ENCODE measurements at places on chromosomes 4 and X.

- no peak for DNase-seq
Measured at GRCh38 chr4:141659539-141659938, 23.2 kb downstream of the IL15 start.

DNA sequence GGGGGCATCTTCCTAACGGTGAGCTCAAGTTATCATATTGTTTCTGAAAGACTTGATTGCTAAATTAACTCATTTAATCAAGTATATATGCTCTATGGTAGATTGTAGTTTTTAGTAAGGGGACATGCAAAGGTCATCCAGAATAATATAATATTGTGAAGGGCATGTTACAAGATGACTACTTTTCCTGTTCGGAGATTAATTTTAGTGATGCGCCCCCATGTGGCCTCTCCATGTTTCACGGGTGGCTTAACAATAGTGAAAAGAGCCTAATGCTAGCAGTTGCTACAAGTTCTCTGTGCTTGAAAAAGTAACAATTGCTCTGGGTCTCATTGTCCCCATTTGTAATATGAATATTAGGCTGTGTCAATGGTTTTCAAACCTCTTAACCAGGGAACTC is 12.2 kb downstream of the SMPX start:
- DNase-seq = no peak

- DNase-seq = no peak
Measured at GRCh38 chrX:9482408-9482807, 17.6 kb downstream of the TBL1X start.

DNA sequence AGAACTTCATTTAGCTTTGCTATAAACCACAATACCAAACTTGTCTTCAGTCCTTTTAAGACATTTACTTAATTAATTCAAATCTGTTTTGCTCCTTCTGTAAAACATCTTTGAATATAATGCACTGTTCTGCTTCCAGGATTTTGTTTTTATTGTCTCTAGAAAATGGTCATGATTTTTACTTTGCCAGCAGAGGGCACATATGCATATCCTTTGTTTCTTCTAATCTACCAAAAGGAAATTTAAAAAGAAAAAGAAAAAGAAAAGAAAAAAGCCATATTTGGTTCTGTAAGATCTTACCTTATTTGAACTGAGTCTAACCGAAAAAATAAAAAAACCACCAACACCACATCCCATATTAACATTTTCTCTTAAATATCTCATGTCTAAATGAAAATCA is 101.9 kb upstream of the CCSER1 start:
- DNase-seq = peak; percentile 27

GRCh38 chrX:110924871-110925270 is 129.3 kb upstream of the CHRDL1 start:
- no peak for DNase-seq

DNA sequence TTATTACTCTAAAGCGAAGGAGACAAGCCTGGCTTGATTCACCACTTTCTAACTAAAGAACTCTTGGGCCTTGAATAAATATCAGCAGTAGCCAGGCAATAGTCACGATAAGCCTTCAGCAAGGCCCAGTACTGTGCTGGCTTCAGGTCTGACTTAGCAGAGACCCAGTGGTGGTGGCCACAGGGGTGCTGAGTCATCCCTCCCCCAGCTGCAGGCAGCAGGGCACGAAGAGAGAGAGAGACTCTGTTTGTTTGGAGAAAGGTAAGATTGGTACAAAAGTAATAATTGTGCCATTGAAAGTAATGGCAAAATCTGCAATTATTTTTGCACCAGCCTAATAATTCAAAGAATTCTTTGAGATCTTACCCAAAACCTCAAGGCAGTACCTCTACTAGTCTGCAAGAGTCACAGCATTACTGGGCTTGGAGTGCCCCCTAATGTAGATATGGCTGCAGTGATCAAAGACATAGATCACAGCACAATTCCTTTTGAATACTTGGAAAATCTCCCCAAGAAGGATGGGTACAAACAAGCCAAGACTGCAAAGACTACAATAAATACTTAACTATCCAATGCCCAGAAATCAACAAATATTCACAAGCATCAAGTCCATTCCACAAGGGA is 159.5 kb upstream of the USP38 start:
- peak; percentile 66 for DNase-seq

- no peak for DNase-seq
Measured at GRCh38 chr4:154120690-154121345, 331.9 kb upstream of the SFRP2 start.

DNA sequence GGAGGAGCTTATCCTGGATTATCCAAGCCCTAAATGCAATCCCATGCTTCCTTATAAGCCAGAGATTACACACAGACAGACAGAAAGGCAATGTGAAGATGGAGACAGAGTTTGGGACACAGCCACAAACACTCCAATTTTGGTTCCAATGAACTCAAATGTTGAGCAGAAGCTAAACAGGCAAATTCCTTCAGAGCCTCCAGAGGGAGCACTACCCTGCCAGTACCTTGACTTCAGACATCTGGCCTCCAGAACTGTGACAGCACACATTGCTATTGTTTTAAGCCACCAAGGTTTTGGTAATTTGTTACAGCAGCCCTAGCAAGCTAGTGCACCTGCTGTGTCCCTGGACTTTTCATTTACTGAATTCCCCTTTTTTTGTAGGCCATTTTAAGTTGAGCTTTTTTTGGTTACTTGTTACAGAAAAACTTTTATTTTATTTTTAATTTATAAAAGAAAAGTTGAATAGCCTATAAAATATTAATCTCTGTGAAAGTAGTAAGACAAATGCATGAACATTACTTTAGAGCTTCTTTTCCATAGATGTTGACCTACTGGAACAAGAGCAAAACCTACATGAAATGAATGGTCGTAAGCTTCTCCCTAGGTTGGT is 33.4 kb upstream of the SRD5A3 start:
- peak; percentile 16 for DNase-seq

DNA sequence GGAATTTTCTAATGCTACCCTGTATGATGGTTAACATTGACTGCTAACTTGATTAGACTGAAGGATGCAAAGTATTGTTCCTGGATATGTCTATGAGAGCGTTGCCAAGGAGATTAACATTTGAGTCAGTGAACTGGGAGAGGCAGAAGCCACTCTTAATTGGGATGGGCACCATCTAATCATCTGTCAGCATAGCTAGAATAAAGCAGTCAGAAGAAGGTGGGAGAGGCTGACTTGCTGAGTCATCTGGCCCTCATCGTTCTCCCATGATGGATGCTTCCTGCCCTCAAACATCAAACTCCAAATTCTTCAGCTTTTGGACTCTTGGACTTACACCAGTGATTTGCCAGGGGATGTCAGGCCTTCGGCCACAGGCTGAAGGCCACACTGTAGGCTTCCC is 878.5 kb downstream of the PCDH7 start:
- peak; percentile 40 for DNase-seq

- no peak for DNase-seq
Measured at GRCh38 chr4:40804598-40804997, 54.8 kb downstream of the NSUN7 start.

DNA sequence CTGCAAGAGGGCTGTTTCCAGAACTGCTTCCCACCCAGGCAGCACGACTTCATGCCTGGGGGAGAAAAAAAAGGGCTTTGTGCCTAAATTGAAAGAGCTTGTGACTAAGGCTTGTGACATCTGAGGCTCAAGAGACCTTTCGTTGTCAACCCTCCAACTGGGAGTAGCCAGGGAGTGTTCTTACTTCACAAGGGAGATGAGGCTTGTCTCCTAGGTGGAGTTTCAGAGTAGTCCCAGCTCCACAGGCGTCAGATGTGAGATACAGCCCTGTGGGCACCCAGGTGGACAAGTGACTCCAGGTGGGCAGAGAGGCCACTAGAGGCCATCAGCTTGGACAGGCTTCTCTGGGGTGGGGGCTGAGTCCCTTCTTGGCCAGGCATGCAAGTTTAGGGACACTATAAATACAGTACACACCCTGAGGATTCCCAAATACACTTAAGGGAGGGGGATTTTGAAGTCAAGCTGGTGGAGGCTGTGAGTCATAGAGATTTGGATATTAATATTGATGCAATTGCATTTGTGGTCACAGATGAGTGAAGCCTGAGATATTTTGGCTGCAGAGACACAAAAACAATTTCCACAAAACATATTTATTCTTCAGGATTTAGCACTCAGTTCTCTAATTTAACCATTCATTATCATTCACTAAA is 40.1 kb upstream of the SETD7 start:
- DNase-seq = peak; percentile 27

DNA sequence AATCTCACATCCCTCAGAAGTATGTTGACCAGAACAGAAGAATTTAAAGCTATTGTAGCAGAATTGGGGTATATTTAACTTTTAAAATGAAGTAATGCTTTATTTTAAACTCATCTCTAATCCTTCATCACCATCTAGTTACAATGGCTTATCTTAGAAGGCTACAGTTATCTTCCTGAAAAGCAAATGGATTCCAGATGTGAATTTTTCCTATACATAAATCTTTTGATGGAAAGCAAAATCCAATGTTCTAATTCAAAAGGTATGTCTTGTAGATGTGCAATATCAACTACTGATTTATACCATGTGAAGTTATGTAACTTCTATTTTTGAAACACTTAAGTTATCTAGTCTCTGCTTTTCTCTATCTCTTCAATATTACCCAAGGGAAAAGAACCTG is 47.6 kb downstream of the CCNG2 start:
- no peak for DNase-seq

- DNase-seq = no peak
Measured at GRCh38 chr4:185950891-185951290, 118.1 kb upstream of the TLR3 start.

DNA sequence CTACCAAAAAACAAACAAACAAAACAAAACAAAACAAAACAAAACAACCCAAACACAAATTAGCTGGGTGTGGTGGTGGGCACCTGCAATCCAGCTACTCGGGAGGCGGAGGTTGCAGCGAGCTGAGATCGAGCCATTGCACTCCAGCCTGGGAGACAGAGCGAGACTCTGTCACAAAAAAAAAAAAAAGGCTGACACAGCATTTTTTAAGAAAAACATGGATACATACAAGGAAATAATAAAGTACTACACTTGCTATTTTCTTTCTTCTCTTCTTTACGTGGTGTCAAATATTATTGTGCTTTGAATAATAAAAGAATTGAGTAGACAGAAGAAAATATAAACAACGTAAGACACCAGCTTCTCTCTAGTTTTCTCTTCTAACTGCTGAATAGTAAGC is 73.9 kb downstream of the TEX11 start:
- DNase-seq = no peak

DNA sequence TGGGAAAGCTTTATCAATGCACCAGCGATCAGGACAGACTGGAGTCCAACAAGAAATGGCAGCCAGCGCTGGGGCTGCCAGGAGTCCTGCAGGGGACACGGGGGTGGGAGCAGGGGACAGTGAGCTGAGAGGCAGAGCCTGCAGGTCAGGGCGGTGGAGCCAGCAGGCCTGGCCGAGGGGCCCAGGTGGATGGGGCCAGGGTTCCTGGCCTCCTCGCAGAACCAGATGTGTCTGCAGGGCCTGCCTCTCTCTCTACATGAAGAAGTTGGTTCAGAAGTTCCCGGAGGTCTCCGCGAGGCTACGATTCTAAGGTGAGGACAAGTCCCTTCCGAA is 63.6 kb downstream of the CPZ start:
- DNase-seq = no peak

DNA sequence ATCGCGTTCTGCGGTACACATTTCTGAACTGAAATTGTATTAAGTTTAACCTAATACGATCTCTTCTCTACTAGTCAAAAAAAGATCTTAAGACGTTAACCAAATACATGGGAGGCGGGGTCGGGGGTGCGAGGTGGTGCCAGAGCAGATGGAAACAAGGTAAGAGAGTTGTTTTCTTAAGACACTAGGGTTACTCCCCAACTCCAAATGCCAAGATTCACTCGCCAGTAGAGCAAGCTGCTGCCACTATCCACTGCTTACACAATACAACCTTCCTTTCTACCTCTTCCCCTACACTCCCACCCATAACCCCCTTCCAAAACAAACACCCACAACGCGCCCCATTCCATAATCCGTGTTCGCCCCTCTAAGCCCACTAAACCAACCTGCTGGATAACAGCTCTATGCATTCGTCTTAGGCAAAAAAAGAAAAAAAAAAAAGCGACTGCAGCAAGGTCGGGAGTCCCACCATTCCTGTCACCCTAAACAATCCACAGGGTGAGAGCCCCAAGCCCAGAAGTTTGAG is 1.3 kb downstream of the LCORL start:
- DNase-seq = peak; percentile 10

GRCh38 chr4:87356832-87357526 is 34.0 kb downstream of the HSD17B11 start:
- no peak for DNase-seq

DNA sequence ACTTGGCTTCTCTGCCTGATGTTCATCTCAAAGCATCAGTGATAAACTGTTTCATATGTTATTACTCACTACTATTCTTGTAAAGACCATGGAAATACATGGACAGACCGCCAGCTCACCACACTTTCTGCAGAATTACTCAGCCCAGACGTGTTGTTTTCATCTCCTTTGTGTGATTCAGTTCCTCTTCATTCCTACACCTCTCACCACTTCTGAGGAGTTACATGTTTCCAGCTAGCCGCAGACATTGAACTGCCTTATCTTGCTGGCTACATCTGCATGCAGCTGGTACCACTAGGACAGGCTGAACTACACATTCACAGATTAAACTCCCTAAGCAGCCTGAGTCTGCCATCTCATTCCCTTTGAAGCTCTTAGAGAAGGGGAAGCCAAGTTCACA is 443.2 kb upstream of the FGF16 start:
- DNase-seq = no peak

- DNase-seq = peak; percentile 50
Measured at GRCh38 chr4:176259330-176260090, 9.5 kb downstream of the ASB5 start.

All from HT1080 (cell line).